Vagina (tissue), 2 donors: ENCODE measurements at places on chromosomes 7 and 10. TPM values are rescaled to one million over a fixed set of nuclear protein-coding genes. Genes with fewer than 3 reads are reported as not detected.
A peak's percentile ranks its signal among the peaks of the same experiment; 100 is the strongest.

GRCh38 chr7:44050915-44051560 is 6.5 kb downstream of the DBNL start:
- DNase-seq, result no peak

DNA sequence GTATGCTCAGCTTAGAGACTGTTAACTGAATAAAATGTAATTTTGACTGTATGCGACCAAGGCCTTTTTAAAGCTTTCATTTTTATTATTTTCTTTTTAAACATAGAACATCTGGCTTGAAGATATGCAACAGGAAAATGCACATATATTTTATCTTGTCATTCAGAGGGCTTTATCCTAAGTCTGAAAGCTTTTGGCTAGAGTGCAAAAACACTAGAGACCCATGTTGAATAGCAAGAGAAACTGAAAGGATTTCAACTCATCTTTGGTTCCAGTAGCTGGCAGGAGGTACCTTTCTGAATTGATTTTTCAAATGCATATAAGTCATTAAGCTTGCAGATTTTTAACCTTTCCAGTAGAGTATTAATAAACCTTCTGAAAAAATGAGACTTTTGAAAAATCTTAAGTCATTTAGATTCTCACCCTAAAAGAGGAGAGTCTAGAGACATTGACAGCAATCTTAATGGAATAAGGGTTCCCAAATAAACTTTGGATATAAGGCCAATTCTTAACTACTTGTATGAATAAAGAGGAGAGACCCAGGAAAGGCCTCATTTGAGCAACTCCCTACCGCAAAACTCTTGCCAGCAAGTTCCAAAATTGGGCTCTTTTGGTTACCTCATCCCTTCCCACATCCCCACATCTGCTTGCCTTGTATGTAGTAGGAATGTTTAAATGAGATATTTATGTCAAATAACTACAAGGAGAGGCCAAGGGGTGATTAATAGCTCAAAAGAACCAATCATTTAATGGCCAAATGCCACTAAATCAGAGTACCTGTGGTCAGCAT is 454.4 kb downstream of the HTR7 start:
- DNase-seq, result no peak

The PRLHR gene
- 23.1 TPM for total RNA-seq

- no peak for DNase-seq
Observed at GRCh38 chr7:27124902-27125689, 5.5 kb downstream of the HOXA4 start.

DNA sequence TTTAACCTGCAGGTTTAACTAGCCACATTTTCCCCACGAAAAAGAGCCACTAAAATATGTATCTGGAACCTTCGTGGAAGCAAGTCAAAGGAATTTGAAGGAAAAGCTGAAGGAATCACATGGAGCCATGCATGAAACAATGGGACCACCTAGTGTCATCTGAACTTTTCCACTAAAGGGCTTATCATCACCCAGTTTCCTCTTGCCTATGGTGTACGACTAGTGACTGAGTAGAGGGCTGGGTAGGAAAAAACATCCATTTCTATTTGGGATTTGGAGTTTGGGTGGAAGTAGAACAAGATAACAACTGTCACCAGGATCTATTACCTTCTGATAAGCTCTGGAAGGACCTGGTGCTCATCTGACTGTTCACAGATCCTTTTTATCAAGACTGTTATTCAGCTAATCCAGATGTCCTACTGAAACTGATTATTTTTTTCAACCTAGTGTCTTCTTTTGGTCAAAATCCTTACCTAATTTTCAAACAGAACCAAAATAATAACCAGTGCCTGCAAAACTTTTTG is 153.2 kb upstream of the COL1A2 start:
- DNase-seq, result no peak

DNA sequence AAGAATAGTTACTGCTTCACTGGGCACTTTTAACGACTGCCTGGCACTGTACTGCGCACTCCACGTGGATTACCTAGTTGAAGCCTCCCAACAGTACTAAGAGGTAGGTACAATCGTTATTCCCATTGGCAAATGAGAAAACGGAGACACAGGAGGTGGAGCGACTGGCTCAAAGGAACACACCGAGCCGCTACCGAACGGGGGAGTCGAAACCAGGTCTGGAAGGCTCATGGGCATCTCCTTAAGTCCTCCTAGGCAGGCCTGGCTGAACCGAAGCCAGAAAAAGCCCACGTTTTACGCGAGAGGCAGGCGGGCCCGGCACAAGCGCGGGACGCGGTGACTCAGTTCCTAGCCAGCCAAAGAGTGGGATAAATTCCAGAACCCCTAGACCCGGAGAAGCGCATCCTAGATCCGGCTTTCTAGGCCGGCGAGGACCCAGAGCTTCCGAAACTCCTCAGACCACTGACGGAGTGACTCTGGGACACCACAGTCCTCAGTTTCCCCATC is 472 bp downstream of the PDAP1 start:
- DNase-seq, result no peak

The BICC1 gene
- total RNA-seq, result 15.2 TPM

GRCh38 chr7:38592737-38593288 is 38.4 kb downstream of the AMPH start:
- no peak for DNase-seq

DNA sequence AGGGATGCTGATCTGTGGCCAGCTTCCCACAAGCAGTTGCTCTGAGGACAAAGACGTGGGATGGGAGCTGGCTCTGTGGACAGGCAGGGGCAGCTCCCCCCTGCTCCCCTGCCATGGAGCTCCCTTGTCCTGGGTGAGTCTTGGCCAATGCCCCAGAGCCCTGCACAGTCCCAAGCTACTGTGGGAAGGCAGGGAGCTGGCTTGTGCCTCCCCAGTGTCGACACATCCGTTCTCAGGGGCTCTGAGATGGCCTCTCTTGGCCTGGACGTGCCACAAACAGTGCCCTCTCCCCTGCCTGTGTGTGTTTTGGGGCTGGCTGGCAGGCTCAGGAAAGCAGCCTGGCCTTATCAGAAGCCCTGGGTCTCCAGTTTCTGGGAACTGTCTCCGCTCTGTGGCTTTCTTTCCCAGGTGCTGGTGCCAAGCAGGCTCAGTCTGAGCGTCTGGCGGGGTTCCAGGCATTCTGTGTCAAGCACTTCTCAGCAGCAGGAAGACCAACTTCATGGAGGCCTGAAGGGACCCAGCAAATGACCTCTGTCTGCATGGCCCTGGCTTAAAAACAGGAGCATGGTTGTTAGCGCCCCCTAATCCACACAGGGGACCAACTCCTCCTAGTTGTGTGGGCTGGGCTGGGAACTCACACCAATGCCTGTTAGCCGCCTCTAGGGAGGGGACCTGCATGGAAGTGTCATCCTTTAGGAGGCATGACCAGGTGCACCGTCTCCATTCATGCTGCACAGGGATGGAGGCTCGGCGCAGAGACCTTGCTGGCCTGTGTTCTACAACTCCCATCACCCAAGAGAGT is 375.2 kb downstream of the RPS24 start:
- DNase-seq, result no peak

The CRYGN gene
- total RNA-seq, result not detected

DNA sequence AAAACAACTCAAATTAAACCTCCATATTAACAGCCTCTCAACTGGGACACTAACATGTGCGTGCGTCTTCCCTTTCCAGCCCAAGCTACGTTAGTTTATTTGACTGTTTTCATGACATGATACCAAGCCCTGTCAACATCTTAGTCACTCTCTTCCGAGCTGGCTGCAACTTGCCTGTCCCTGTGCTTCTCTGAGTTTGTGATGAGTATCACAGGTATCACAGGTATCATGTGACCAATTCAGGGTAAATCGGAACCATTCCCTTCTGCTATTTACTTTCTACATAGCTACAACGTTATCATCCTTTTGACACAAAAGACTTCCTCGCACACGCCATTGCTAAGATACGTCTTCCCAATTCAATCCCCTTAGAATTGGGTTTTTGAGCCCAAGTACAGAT is 70.2 kb downstream of the CAV1 start:
- no peak for DNase-seq

DNA sequence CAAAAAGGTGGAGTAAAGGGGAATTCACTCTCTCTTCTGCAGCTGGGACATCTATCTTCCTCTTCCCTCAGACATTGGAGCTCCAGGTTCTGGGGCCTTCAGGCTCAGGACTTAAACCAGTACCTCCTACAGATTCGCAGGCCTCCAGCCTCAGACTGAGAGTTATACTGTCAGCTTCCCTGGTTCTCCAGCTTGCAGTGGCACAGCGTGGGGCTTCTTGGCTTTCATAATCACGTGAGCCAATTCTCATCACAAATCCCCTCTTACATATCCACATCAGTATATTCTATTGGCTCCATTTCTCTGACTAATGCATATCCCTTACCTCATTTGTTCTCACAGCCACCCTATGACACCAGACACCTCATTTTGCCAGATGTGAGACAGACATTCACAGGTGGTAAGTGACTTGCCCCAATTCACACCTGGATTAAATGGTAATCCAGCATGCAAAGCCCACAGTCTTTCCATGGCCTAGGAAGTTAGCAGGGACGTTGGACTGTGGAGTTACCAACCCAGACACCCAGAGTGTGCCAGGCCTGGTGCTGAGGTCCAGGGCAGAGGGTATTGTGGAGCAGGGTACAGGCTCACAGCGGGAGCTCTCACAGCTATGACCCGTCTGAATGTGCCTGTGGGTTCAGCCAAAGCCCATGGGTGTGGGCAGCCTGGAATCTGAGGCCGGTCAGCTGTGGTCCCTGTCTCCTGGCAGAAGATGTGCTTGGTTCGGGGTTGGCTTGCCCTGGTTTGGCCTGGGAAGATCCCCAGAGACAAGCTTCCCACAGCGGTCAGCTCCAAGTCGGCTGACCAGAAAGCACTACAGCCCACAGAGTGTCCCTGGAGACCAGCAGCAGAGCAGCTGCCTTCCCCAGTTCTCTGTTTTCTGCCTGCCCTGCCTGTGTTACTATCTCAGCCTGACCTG is 18.4 kb upstream of the ZCCHC24 start:
- no peak for DNase-seq

- no peak for DNase-seq
Observed at GRCh38 chr7:132072873-132073272, 503.4 kb downstream of the PLXNA4 start.

GRCh38 chr10:44673245-44673983 is 237.7 kb upstream of the TMEM72 start:
- no peak for DNase-seq

The SFTPD gene
- not detected for total RNA-seq

GRCh38 chr10:24995072-24995471 is 20.9 kb downstream of the ENKUR start:
- no peak for DNase-seq

The ARHGAP22 gene
- 3.2 TPM for total RNA-seq

The IRF5 gene
- 15.0 TPM for total RNA-seq

- DNase-seq, result no peak
Observed at GRCh38 chr7:117564080-117564479, 84.3 kb downstream of the CFTR start.

The DOCK1 gene
- total RNA-seq, result 64.6 TPM

The ZNF727 gene
- total RNA-seq, result 5.4 TPM

The RNF32 gene
- total RNA-seq, result not detected

GRCh38 chr7:117892821-117893220 is 19.6 kb upstream of the CTTNBP2 start:
- DNase-seq, result no peak

DNA sequence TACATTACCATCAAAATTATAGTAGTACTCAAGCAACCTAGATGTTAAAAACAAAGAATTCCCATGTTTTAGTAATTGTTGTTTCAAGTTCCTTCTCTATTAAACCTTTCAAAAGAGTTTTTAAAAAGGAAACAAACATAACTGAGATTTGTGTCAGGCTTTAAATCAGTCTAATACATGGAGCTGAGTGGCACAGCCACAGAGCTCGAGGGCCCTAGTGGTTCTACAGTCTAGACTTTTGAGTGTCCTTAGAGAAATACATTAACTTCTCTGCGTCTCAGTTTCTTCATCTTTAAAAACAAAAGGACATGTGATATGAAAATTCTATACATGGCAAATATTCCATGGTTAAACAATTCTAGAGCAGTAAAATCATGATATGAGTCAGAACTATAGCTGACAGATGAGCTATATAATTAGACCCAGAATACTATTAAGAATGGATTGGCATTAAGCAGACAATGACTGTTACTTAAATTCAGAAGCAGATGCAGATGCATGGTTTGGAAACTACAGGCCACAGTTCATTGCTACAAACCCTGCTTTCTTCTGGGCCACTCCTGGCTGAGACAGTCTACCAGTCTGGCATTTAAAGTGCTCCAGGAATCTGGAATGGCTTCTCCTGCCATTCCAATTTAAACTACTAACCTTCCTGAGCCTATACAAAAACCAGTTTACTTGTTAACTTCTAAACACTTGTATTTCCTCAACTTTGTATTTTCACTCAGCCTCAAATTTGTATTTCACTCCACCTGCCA is 77.4 kb downstream of the EPC1 start:
- DNase-seq, result no peak

The FAM25G gene
- total RNA-seq, result not detected

GRCh38 chr10:47294501-47294900 is 5.5 kb upstream of the GDF10 start:
- DNase-seq, result peak; percentile 55

DNA sequence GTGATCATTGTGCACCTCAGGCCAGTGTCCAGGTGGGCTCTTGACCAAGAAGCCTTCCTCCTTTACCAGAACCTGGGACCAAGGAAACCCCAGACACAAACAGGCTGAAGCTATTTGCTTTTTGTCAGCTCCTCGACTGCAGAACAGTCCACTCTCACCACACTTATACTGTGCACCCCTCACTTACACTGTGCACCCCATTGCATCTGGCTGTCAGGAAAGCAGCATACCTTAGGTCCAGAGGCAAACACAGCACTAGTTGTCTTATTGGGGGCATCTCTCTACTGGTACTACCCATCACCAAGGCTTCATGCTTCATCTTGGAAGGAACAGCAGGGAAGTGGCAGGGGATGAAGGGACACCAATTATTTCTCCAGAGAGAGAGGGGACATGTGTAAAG is 198.1 kb downstream of the CXCL12 start:
- peak; percentile 70 for DNase-seq

The SFRP5 gene
- 1.7 TPM for total RNA-seq

The VSIR gene
- total RNA-seq, result 96.5 TPM

- DNase-seq, result no peak
Observed at GRCh38 chr10:64523065-64523759, 1002.0 kb downstream of the REEP3 start.

The PRDX3 gene
- 83.2 TPM for total RNA-seq

GRCh38 chr7:90408142-90408541 is 4.9 kb downstream of the CLDN12 start:
- DNase-seq, result no peak

DNA sequence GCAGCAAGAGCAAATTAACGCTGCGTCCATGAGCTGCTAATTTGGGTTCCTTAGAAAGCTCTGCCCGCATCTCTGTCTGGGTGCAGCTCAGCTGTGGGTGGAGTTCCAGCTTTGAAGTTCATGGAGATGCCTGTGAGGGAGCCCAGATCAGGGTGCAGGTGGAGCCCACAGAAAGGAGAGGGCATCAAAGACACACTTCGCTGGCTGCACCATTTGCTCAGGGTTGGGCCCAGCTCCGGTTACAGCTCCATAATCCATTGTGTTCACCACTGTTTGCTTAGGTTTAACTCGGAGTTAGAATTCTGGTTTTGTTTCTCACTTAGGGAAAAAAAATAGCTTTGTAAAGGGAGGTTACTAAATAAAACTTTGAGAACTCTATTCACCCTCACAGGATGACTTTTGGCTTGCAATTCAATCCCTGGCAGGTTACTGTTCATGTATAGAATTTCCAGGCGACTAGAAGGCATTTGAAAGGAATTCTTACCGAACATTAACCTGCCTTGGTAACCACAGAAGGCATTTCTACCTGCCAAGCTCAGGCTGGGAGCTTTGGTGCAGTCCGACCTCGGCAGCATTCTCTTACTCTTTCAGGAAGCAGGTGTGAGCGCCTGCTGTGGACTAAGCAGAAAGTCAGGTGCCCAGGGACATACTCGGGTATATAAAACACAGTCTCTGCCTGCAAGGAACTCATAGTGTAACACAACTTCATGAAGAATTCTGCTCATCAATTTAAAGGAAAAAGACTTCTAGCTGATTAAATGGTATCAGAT is 179.5 kb upstream of the RNF32 start:
- DNase-seq, result peak; percentile 52
